NCI-H2081 treated with DMSO at 0.1 percent for 48 hours (cell line): ENCODE measurements at places on chromosomes 16 and 17.

GRCh38 chr17:57016764-57017116 is 38.8 kb downstream of the SCPEP1 start:
- no peak for DNase-seq

DNA sequence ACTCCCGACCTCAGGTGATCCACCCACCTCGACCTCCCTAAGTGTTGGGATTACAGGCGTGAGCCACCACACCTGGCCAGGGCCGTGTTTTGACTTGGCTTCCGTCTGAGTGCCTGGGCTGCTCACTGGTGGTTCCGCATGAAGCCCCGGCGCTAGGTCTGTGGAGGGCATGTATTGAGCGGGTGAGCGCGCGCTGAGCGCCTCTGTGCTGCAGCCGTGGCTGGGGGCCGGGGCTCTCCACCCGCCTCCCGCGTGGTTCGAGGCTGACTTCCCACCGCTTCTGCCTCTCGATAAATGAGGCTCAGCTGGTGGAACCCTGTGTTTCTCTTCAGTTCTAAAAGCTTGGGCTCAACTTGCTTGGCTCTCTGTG is 38.9 kb upstream of the ATP2A3 start:
- no peak for DNase-seq

DNA sequence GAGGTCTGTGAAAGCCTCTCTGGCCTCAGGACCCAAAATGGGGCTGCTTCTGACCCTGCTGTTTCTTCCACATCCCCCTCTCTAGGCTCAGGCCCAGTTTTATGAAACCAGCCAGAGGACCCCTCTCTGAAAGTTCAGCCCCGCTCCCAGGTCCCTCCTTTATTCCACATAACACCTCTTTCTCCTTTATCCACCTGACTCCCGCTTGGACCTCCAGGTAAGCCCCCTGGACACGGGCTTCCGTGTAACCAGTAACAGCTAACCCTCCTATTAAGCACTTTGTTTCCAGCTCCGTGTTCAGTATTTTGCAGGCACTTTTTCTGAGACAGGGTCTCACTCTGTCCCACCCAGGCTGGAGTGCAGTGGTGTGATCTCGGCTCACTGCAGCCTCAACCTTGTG is 37.4 kb downstream of the PSME3IP1 start:
- no peak for DNase-seq

GRCh38 chr17:47733047-47733673 is at the start of gene TBX21:
Gene TBX21, plus strand, starts transcription at chr17:47733236. Its CDS starts 219 bp downstream, at chr17:47733455.
- DNase-seq: peak; percentile 14

DNA sequence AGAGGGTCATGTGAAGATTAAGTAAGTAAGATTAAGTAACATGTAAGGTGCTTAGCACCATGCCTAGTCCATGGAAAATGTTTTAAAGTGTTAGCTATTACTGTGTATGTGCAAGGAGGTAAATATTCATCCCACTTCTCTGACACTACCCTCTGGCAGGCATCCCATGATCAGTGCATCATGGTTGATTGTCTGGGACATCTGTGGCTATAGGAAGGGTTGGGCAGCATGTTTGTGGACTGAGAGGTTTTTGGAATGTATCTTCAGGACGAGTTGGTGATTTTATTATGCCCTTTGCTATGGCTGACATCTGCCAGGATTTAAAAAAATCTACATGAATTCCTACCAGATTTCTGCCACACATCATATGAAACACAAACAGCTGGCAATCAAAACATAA is 6.5 kb upstream of the TAOK1 start:
- no peak for DNase-seq

DNA sequence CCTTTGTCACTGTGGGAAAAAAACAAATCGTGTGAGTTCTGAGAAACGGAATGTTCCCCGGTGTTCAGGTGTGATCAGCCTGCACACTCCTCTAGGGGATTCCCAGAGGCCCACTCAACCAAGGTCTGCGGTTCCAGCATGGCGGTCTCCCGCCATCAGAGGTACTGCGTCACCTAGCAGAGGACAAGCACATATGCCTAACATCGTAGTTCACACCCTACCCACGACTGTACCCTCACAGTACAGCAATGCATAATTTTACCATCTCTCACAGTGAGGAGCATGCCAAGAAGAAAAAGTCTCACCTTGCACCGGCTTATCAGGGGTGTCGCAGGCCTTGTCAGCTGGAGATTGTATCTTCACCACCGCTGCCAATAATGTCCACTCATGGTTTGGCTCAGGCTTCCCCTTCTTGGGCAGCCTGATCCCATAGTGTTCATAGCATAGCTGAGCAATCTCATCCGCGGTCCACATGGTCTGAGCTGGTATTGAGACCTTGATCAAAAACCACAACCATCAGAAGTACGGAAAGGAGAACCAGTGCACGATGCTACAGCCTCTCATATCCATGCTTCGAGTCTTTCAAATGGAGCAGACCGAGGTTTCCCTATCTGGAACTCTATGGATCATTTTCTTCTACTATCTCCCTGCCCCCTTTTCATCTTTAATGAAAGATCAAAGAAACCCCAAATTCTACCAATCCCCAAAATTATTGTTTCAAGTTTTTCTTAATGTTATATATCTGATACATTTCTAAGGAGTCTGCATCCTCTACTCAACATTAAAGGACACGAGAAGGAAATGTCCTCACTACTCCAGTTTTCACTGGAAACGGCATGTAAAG is 2.5 kb downstream of the ADAT1 start:
- DNase-seq: no peak

- DNase-seq: no peak
Observed at GRCh38 chr16:48099455-48099854, 56.3 kb downstream of the ABCC12 start.

DNA sequence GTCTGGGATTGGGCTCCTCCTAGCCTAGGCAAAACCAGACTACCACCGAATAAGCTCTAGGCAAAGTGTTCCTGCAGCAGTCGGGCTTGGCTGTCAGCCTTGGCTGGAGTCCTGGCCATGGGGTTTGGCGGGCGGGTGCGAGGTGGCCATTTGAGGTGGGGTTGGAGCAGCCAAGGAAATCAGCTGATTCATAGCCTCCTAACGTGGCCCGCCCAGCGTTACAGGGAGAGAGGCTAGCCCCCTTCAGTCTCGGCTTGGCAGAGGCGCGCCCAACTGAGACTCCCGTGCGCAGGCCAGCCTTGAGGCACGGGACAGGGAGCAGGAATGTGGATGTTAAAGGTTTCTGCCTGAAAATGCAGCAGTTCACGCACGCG is 1.9 kb downstream of the PMP22 start:
- DNase-seq: no peak

DNA sequence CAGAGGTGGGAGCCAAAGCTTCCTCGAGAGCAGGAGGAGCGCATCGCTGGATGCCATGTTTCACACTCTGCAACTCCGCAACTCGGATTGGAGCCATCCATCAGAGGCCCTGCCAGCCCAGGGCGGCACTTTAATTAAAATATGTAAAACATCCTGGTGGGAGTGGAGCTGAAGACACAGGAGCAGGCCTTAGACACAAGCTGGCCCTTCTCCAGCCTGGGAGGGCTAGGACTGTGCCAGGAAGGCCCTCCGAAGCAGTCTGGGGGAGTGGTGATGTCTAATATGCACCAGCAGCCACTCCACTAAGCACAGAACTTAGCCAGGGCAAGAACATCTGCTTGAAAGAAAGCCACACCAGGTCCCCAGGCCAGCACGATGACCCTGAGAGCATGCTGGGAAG is 5.8 kb upstream of the CCDC182 start:
- DNase-seq: no peak

DNA sequence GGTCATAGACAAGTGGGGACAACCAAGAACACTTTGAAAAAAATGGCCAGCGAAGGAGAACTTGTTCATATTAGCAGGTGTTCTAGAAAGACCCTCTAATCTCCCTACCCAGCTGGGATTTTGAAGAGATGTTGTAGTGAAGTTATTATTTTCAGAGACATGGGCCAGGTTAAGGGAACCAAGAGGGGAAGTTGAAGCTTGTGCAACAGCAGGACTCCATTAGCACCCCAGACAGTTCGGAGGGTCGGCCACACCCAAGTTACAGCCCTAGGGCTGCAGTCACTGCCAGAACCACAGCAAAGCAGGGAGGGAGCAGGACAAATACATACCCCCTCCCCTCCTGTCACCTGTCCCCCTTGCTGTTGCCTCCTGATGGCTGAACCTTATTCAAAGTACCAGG is 42.3 kb downstream of the WSB1 start:
- no peak for DNase-seq

DNA sequence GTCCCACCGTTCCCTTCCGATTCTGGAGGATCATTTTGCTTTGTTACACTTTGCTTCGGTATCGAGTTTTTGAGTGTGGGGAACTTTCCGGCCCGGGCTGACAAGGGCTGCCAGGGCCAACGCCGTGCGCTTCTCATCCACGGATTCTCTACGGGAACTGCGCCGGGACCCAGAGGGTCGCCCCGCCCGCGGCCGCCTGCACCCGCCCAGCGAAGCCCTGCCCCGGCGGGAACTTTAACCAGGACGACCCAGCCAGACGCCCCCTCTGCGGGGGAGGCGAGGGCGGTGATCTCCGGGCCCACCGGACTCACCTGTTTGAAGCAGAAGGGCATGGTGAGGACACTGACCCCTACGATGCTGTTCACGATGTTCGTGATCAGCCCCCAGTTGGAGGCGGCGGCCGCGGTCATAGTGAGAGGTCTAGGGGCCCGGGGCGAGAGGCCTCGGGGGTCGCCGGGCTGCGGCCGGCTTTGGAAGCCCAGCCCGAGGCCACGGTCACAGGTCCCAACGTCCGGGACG is 536 bp downstream of the SLC38A10 start:
- no peak for DNase-seq

DNA sequence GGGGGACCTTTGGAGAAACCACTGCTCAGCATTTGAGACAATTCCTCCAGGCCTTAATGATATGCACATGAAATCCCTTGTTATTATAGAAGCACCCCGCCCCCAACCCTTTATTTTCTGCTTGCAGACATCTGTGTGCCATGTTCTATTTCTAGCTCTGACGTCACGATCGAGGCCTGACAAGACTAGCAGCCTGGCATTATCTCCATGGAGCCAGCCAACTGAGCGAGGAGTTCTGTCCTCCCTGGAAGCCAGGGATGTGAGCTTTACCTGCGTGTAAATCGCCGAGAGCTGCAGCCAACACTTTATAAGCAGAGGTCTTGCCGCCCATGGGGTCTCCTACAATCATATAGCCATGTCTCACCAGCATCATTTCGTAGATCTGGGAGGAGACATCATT is 116.9 kb downstream of the DNAH3 start:
- no peak for DNase-seq

GRCh38 chr17:40558300-40558889 is 6.9 kb downstream of the CCR7 start:
- DNase-seq: no peak

- DNase-seq: no peak
Observed at GRCh38 chr17:64741038-64741641, 79.0 kb upstream of the SMURF2 start.

- DNase-seq: no peak
Observed at GRCh38 chr16:6231398-6231797, 1101.2 kb upstream of the RBFOX1 start.

DNA sequence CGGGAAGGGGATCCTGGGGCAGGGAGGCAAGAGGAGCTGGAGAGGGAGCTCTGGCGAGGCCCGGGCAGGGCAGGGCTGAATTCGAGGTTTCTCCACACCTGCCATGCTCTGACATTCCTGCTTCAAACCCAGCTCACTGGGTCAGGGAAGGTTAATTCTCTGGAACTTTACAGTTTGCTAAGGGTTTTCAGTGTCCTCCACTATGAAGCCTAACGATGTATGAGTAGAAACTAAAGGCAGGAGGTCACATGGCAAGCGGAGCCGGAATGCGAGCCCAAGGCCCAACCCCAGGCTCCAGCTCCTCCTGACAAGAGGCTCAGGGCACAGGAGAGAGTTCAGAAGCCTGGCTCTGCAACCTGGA is 29.2 kb downstream of the DCAKD start:
- no peak for DNase-seq

GRCh38 chr17:65742403-65743307 is 181.2 kb upstream of the AXIN2 start:
- DNase-seq: no peak

DNA sequence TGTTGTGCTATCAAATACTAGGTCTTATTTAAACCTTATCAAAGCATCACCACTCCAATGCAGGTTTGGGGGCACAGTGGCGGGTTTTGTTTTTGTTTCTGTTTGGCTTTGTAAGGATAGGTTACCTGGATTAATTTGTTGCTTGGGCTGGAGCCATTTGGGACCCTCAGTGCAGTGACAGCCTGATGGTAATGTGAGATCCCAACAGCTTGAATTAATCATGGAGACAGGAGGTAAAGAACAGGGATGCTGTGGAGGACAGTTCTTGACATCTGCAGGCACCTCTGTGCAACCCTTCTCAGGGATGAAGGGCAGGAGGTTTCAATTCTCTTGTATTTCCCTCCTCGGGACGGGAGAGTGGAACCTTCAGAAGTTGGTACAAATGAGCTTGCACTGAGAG is 40.5 kb downstream of the SHISA9 start:
- DNase-seq: no peak

GRCh38 chr16:7487574-7488323 is 155.1 kb downstream of the RBFOX1 start:
- no peak for DNase-seq

GRCh38 chr16:67163164-67163998 is 1.2 kb upstream of the HSF4 start:
- no peak for DNase-seq

GRCh38 chr17:74493331-74493833 is 26.9 kb downstream of the CD300A start:
- DNase-seq: peak; percentile 12

GRCh38 chr17:19410091-19410490 is 941 bp upstream of the RNF112 start:
- no peak for DNase-seq

GRCh38 chr17:75813081-75814020 is 28.7 kb downstream of the UNK start:
- no peak for DNase-seq

DNA sequence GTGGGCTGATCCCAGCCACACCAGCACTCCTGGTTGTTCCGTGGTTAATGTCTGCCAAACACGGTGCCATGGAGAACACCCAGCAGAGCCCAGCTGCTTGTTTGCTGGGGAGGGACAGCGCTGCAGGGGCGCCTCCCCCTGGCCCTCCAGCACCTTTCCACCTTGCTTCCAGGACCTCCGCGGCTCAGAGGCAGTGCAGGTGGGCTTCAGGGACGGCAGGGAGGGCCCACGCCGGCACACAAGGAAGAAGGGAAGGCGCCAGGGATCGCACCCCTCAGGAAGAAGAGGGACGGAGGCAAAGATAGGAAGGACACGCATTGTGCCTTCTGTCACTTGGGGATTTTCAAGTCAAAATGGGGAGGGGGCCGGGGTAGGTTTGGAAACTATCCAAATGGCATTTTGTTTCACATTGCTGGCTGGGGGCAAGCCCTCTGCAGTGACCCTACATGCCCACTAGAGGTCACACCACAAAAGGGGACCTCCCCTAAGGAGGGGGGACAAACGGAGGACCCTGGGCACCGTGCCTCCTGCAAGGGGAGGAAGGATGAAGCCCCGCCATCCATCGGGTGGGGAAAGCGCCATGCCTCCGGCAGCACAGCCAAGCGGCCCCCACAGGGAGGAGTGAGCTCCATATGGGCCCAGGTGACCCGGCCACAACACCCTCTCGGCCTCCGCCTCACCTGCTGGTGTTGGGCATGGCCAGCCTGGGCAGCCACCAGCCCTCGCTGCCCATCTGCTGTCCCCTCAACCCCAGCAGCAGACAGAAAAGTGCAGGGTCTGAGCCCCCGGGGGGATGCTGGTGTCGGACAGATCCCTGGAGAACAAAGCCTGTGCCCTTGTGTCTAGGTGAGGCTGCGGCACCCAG is 7.5 kb upstream of the C16orf95 start:
- no peak for DNase-seq
